ENCODE measurements at places on chromosomes 1 and 21. TPM values are rescaled to one million over a fixed set of nuclear protein-coding genes. Genes with fewer than 3 reads are reported as not detected.

DNA sequence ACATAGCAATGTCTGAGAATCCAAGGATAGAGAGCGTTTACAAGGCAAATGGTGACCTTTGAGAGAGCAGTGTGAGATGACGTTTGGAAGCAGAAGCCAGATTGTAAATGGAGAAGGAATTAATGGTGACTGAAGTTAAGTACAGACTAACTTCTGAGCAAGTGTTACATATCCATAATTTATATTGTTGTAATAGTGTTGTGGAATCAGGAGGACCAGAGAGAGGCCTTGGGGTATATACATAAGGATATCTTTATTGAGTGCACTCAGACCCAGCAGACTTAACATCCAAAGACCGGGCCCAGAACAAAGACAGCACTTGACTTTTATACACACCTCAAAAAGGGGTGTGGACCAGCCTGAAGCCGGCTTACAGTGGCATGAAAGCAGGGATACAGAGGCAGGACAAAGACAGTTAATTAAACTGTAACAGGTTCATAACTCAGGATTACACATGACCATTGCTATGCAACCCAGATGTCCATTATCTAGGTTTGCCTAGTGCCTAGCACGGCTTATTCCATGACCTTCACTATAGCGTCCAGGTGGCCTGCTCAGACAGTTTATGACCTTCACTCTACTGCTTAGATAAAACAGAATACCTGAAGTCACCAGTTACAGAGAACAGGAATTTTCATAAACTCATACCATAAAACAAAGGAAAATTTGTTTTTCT lies 2.7 kb upstream of the MGST3 start:
- no peaks in the 10 kb centered on the region for H3K27me3 ChIP-seq
- H3K36me3 ChIP-seq: no peaks in the 10 kb centered on the region
- DNase-seq: no peak
- H3K27ac ChIP-seq: no peak overlapping the region
- peaks cover 18% of the 10 kb centered on the region for H3K4me1 ChIP-seq
- H3K4me3 ChIP-seq: no peak overlapping the region

- no peak overlapping the region for H3K27ac ChIP-seq
- peaks cover 10% of the 10 kb centered on the region for H3K27me3 ChIP-seq
- no peaks in the 10 kb centered on the region for H3K36me3 ChIP-seq
- no peak for DNase-seq
- no peaks in the 10 kb centered on the region for H3K4me1 ChIP-seq
These were observed 76.9 kb upstream of the HAO2 start for GRCh38 chr1:119291611-119292206.

DNA sequence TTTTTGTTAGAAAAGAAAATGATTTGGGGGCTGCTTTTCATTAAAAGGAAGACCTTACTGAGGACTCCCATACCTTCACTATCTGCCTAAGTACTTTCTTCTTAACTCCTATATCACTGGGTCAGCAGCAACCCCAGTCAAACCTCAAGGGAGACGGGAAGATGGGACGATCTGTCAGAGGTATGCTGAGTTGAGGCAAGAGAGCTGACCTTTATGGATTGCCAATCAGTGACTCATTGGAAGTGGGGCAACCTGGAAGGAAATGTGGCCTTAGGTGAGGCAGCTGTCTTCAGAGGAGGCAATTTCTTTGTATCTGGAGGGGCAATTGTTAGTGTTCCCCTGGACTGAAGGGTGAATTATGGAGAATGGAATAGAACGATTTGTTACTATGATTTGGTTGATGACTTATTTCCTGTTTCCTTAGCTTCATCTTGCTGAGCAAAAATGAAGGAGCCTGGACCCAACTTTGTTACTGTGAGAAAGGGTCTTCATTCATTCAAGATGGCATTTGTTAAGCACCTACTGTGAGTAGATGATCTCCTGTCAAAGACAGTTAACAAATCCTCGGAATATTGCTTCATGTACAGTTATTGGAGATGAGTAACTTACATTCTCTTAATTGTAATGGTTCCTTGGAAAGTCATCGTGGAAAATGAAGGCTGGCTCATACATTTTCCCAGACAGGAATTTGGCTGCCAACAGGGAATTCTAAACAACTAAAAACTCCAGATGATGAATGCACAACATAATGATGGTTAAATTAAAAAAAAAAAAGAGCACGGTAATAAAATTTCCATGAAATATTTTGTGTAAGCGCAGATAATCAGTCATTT lies 134.7 kb upstream of the KCNJ15 start:
- H3K4me1 ChIP-seq: no peaks in the 10 kb centered on the region
- peaks cover 16% of the 10 kb centered on the region for H3K27me3 ChIP-seq
- no peak for DNase-seq
- no peak overlapping the region for H3K27ac ChIP-seq

- no peak overlapping the region for H3K27ac ChIP-seq
- no peaks in the 10 kb centered on the region for H3K4me1 ChIP-seq
- no peaks in the 10 kb centered on the region for H3K36me3 ChIP-seq
- H3K4me3 ChIP-seq: no peak overlapping the region
These were observed 67.6 kb downstream of the KCNN3 start for GRCh38 chr1:154802336-154802969.

DNA sequence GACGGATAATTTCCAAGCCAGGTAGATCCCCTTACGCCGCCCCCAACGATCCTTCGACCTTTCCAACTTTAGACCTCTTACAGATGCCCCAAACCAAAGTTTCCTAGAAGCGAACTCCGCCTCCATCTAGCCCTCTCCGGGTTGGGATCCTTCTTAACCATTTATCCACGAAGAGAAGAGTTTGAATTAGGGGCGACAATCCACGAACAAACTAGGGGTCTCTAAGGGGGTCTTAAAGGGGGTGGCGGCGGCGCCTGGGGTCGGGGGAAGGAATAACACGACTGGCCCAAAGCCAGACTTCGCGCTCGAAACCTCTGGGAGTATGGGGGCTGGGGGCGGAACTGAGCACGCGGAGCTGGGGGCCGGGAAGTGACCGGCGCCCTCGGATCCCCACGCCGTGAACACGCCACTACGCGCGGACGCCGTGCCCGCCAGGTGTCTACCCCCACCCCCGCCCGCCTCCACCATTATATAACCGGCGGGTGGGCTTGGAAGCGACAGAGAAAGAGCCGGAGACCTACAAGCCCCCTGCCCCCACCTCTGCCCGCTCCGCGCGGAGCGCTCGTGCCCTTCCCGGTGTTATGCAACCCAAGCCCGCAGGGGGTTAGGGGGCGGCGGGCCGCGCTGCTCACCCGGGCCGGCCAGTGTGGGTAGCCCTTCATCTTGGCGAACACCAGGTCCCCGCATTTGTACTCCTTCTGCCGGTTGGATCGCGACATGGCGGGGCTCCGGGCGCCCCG lies 594 bp downstream of the HDGF start:
- no peak for DNase-seq
- H3K27me3 ChIP-seq: no peaks in the 10 kb centered on the region
- H3K4me1 ChIP-seq: peaks cover 51% of the 10 kb centered on the region
- H3K36me3 ChIP-seq: peaks cover 9% of the 10 kb centered on the region
- H3K27ac ChIP-seq: peak overlapping the region; percentile 99

DNA sequence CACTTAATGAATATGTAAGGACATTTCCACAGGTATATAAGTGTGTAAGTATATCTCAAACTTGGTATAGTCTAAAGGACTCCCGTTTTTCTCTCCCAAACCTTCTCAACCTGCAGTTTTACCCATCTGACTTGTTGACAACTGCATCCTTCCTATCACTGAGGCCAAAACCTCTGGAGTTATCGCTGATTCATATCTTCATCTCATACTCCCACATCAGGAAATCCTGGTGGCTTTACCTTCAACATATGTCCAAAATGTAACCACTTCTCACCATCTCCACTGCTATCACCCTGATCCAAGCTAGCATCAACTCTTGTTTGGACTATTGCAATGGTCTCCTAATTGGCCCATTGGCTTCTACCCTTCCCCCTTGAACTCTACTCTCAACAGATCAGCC lies 30.4 kb downstream of the SLAMF6 start:
- H3K27me3 ChIP-seq: peaks cover 71% of the 10 kb centered on the region
- H3K36me3 ChIP-seq: no peaks in the 10 kb centered on the region
- no peaks in the 10 kb centered on the region for H3K4me1 ChIP-seq
- no peak overlapping the region for H3K27ac ChIP-seq

DNA sequence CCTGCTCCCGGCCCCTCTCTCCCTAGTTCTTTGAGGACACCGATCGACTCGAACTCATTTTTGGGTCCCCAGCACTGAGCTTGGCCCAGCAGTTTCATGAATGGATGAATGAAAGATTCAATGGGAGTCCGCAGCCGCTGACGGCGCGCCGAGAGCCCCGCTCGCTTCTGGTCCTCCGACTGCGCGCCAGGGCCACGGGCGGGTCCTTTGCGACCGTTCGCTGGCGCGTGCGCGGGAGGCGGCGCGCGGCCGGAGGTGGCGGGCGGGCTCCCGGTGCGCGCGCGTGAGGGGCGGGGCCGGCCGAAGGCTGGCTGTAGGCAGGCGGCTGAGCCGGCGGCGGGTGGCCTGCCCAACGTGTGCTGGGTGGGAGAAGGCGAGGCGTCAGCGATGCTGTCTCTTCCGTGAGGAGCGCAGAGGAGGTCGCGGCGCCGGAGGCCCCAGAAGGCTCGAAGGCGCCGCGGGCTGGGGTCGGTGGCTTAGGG lies at the start of gene MAST2:
TSS of gene MAST2 (plus strand) at position 314 of the 482 bp plus-strand sequence. CDS start 284 bp downstream, outside the sequence.
- H3K27ac ChIP-seq: peak within 1 kb of the TSS; percentile 56
- H3K36me3 ChIP-seq: no peaks in the 10 kb centered on the region
- peaks cover 22% of the 10 kb centered on the region for H3K4me1 ChIP-seq
- peak; percentile 90 for DNase-seq
- H3K4me3 ChIP-seq: peak within 1 kb of the TSS; percentile 73
- no peaks in the 10 kb centered on the region for H3K27me3 ChIP-seq

GRCh38 chr1:218748071-218748470 lies 402.9 kb downstream of the TGFB2 start:
- DNase-seq: peak; percentile 23
- peaks cover 8% of the 10 kb centered on the region for H3K4me1 ChIP-seq
- H3K36me3 ChIP-seq: no peaks in the 10 kb centered on the region
- H3K27me3 ChIP-seq: no peaks in the 10 kb centered on the region

DNA sequence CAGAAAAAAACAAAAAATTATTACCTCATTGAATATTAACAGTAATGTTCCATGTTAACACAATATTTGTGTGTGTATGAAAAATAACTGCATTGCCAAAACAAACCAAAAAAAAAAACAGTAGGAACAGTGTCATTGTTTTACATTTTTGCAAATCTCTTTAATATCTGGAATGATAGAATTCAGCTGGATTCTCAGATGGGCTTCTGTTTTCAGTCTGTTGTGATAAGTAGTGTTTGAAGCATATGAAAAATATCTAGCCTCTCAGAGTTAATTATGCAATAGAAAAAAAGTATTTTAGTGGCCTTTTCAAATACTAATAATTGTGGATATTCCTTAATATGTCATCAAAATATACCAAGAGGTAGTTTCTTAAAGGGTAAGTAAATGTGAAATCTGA lies 52.9 kb upstream of the RWDD3 start:
- DNase-seq: no peak
- no peak overlapping the region for H3K27ac ChIP-seq
- no peak overlapping the region for H3K4me3 ChIP-seq
- H3K4me1 ChIP-seq: no peaks in the 10 kb centered on the region

GRCh38 chr1:16117369-16117768 lies 38.5 kb downstream of the EPHA2 start:
- no peak overlapping the region for H3K4me3 ChIP-seq
- DNase-seq: no peak
- H3K4me1 ChIP-seq: peaks cover 20% of the 10 kb centered on the region
- H3K36me3 ChIP-seq: no peaks in the 10 kb centered on the region

DNA sequence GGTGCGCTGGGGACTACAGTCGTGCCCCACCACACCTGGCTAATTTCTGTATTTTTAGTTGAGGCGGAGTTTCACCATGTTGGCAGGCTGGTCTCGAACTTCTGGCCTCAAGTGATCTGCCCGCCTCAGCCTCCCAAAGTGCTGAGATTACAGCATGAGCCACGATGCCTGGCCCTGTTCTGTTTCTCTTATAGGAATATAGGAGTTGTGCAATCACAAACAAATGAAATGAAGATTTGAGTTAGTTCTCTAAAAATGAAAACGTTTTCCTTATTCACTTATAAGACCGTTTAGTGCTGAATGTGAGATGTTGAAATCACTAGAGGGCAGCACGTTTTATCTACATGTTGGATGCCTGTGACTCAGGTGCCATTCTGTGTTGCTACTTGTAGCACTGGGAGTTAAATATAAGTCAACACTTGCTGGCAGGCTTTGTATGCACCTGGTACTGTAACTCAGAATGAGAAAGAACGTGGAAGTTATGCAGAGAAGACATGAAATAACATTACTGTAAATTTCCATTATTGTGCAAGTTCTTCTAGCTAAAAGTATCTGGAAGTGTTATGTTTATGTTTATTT lies 45.8 kb downstream of the MIGA1 start:
- 0 out of 2 replicates have a peak overlapping the region, but pooled peaks have one; percentile 53 for H3K27ac ChIP-seq
- H3K4me3 ChIP-seq: no peak overlapping the region
- H3K36me3 ChIP-seq: no peaks in the 10 kb centered on the region
- H3K27me3 ChIP-seq: no peaks in the 10 kb centered on the region

DNA sequence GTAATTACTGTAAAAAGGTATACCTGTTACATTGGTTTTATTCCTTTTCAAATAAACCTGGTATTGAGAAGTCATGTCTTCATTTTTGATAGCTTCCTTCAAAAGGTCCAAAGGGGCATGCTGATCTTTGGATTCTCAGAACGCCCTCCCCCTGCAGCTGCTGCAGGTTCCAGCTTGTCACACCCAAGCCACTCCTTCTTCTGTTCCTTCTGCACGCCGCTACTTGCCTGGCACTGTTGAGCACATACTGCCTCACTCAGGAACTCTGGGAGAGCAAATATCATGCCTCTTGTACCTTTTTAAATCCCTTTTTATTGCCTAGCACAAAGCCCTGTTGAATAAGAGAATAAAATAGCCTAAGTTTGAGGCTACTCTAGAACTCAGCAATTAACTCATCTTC lies 136.9 kb downstream of the BARHL2 start:
- H3K4me3 ChIP-seq: no peak overlapping the region
- H3K36me3 ChIP-seq: no peaks in the 10 kb centered on the region

DNA sequence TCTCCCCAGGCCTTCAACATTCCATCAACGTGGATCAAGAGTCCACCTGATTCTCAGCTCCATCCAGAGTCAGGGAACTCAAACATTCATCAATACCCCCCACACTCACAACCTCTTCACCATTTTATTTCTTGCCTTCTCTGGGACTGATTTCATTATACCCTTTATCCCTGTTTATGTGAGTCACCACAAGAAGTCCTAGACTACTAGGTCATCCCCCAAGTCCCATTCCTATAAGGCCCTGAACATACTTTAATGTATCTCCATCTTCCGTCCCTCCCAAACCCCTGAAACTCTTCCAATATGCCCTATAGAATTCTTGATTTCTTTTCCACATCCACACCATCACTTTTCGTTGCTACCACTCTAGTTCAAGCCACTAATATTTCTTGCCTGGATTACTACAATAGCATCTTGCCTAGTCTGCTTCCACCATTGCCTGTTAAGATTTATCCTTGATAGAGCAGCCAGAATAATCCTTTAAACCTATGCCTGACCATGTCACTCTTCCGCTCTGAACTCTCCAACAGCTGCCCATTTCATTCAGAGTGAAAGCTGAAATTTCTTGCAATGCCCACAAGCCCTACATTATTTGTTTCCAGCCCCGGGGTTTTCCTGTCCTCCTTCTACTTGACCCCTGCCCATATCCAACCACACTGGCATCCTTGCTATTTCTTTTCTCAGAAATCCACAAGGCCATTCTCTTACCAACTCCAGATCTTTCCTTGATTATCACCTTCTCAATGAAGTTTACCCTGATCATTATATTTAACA lies 9.4 kb upstream of the SAMD13 start:
- no peaks in the 10 kb centered on the region for H3K36me3 ChIP-seq
- no peak for DNase-seq
- H3K4me1 ChIP-seq: no peaks in the 10 kb centered on the region
- H3K4me3 ChIP-seq: no peak overlapping the region

The C4BPA gene
- not detected for total RNA-seq

The PEX14 gene
- total RNA-seq: 24.9 TPM

The FAM131C gene
- 9.8 TPM for total RNA-seq

The SNX27 gene
- total RNA-seq: 25.1 TPM

The LIPI gene
- not detected for total RNA-seq

All from PC-3 (cell line).